ENCODE measurements at places on chromosomes 7 and 10.

DNA sequence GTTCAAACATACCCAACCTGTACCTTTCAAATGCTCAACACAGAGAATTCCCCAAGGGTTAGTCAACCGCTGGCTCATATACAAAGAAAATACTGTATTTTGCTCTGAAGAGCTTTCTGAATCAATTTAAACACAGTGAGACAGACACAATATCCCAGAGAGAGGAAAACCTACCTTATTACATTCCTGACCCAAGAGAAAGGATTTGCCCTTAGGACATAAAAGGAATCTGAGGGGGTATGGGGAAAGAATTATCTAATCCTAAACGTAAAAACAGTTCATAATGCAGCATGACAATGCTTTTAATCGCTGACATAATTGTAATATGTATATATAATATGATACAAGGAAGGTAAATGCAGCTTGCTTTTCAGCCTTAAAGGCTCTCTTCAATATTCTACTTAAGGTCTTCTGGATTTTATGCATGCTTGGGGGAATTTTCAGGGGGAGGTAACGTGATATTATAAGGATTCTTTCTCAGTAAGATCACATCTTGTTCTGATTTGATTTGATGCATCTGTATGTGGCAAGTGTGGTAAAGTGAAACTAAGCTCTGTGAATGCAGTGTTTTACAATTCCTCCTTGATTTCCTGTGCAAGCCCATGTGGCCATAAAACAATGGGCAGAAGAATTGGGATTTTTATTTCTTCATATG lies 240.5 kb downstream of the GLI3 start:
- no peak for DNase-seq

GRCh38 chr10:131774681-131775085 lies 126.1 kb upstream of the PPP2R2D start:
- DNase-seq, result no peak

DNA sequence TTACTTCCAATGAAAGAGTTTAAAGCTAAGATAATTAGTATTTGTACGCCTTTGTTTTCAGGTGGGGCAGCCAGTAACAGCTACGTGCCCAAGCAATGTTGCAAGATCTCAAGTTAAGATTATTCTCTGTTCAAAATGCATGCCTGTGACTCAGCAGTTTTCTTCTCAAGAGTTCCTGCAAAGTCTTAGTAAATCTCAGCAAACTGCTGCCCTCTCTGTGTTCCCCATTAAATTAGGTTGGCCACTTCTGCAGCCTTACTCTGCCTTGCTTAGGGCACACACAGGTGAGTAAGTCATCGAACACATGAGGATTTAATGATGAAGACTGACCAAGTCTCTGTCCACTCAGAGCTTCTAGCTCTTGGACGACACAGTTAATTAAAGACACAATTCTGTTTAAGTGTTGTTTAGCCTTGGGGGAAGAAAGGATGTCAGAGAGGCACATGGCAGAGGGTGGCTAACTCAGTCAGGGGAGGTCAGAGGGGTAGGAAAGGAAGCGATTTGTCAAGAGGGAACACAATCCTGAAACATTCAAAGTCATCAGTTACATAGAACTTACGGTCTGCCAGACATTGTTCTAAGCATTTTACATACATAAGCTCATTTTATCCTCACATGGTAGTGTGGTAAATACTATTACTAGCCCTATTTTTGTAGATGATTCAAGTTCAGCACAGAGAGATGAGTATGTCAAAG lies 20.2 kb upstream of the SLC35G1 start:
- no peak for DNase-seq

- DNase-seq, result peak; percentile 6
These were observed 197.2 kb upstream of the SH2B2 start for GRCh38 chr7:102089175-102090098.

- DNase-seq, result no peak
These were observed 14.2 kb upstream of the NT5C3A start for GRCh38 chr7:33076737-33077136.

DNA sequence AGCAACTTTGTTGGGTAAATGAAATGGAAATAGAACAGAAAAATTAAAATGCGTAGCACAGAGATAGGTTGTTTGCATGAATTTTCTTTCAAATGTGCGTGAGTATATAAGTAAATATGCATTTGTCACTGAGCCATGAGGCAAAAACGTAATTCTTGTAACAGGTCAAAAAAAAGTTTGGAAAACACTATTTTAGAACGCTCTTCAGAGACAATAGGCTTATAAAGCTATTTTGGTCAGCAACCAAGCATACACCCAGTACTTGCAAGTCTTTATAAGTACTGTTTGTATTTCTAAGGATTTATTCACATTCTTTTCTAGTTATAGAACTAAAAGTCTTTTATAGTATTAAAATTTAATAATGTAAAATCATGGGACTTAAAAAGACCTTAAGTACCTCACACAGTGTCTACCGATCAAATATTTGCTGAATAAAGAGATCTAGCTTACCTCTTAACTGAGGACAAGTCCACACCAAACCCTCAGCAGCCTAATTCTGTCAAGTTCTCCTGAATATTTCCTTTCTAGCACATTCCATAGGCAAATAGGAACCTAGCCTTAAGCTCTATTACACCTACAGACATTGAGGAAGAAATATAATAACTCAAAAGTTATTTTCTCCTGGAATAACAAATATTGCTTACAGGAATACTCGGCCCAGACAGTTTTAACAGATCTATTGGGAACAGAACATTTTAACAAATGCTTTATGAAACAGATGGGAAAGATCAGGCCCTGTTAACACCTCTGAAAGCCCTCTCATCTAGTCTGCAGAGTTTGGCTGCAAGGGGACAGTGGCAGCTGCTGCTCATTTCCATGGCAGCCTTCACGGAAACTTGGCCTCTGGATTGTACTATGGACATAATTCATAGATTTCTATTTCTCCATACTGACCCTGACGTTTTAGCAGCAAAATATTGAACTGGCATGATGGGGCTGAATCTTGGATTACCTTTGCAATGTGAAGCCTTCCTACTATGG lies 8.8 kb downstream of the CRPPA start:
- DNase-seq, result no peak

- no peak for DNase-seq
These were observed 40.3 kb downstream of the FAM20C start for GRCh38 chr7:232410-233248.

- DNase-seq, result no peak
These were observed 25.3 kb upstream of the CUX1 start for GRCh38 chr7:101792051-101792681.

GRCh38 chr10:7696545-7696944 lies 6.6 kb upstream of the ITIH2 start:
- DNase-seq, result no peak

GRCh38 chr7:116952635-116953371 lies 498 bp upstream of the ST7 start:
- peak; percentile 38 for DNase-seq

GRCh38 chr10:125014086-125014830 lies 72.3 kb downstream of the ZRANB1 start:
- DNase-seq, result no peak

Data from WTC11 (cell line).